Tibial artery (tissue), 4 donors: ENCODE measurements at places on chromosomes 3 and 15.

DNA sequence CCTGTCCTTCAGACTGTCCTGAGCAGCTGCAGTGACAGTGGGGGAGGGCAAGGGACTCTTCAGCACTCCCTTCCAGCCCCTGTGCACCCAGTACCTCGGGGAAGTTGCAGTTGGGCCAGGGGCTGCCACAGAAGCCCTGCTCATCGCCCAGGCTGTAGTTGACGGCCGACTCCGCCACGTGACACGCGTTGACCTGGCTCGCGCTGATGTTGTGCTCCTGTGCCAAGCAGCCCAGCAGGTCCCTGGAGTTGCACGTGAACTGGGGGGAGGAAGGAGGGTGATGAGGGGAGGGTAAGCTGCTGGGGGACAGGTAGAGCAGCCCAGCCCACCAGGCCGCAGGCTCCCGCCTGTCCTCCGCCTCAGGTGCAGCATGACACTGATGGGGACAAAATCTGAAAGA, 101.2 kb downstream of the SEC22A start:
- no peak overlapping the region for H3K4me3 ChIP-seq
- H3K4me1 ChIP-seq: no peaks in the 10 kb centered on the region
- H3K27ac ChIP-seq: no peak overlapping the region

GRCh38 chr3:10228248-10228950, 19.9 kb upstream of the TATDN2 start:
- no peak for DNase-seq
- H3K4me3 ChIP-seq: no peak overlapping the region
- peaks cover 32% of the 10 kb centered on the region for H3K36me3 ChIP-seq

- no peak overlapping the region for H3K27ac ChIP-seq
- no peaks in the 10 kb centered on the region for H3K36me3 ChIP-seq
- H3K4me3 ChIP-seq: peak overlapping the region; percentile 32
- peaks cover 37% of the 10 kb centered on the region for H3K27me3 ChIP-seq
- H3K4me1 ChIP-seq: peaks cover 18% of the 10 kb centered on the region
Measured at GRCh38 chr15:29570948-29571791, 251.1 kb downstream of the TJP1 start.

- peaks cover 10% of the 10 kb centered on the region for H3K27me3 ChIP-seq
- H3K27ac ChIP-seq: no peak overlapping the region
Measured at GRCh38 chr3:169940470-169941181, 26.0 kb upstream of the SEC62 start.

DNA sequence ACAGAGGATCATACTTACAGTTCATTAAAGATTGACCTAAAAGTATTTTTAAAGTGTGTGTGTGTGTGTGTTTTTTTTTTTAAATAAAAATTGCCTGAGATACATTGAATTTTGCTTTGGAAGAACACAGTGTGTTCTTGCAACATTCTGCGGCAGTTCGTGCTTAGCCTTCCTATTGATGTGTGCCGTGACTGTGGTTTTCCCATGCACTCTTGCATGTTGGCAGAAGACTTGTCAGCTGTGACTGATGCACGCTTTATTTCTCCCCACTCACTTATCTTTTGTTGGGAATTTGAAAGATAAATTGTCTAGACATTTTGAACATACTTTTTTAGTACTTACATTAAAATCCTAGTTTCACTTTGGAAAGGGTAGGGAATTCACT, 136.3 kb upstream of the LRRFIP2 start:
- H3K36me3 ChIP-seq: peaks cover 9% of the 10 kb centered on the region
- no peak for DNase-seq
- H3K4me1 ChIP-seq: no peaks in the 10 kb centered on the region
- no peak overlapping the region for H3K4me3 ChIP-seq
- H3K27ac ChIP-seq: no peak overlapping the region
- no peaks in the 10 kb centered on the region for H3K27me3 ChIP-seq

- no peaks in the 10 kb centered on the region for H3K27me3 ChIP-seq
- peaks cover 59% of the 10 kb centered on the region for H3K4me1 ChIP-seq
- DNase-seq: no peak
- H3K27ac ChIP-seq: peak overlapping the region; percentile 74
Measured at GRCh38 chr3:8520816-8521403, 19.3 kb downstream of the LMCD1 start.

- H3K36me3 ChIP-seq: peaks cover 36% of the 10 kb centered on the region
- no peak overlapping the region for H3K4me3 ChIP-seq
- no peak for DNase-seq
- H3K27ac ChIP-seq: no peak overlapping the region
- H3K4me1 ChIP-seq: no peaks in the 10 kb centered on the region
Measured at GRCh38 chr3:124633524-124633923, 96.7 kb upstream of the UMPS start.

GRCh38 chr3:155846119-155846518, 8.1 kb downstream of the SLC33A1 start:
- DNase-seq: no peak
- no peak overlapping the region for H3K27ac ChIP-seq
- H3K4me1 ChIP-seq: peaks cover 72% of the 10 kb centered on the region
- no peaks in the 10 kb centered on the region for H3K27me3 ChIP-seq

- no peak overlapping the region for H3K27ac ChIP-seq
- DNase-seq: peak; percentile 40
- no peak overlapping the region for H3K4me3 ChIP-seq
- H3K36me3 ChIP-seq: no peaks in the 10 kb centered on the region
- H3K4me1 ChIP-seq: peaks cover 37% of the 10 kb centered on the region
Measured at GRCh38 chr3:133938770-133939462, 43.2 kb upstream of the RAB6B start.

GRCh38 chr3:97235611-97236315, 421.4 kb downstream of the EPHA6 start:
- peaks cover 3% of the 10 kb centered on the region for H3K4me1 ChIP-seq
- H3K36me3 ChIP-seq: no peaks in the 10 kb centered on the region
- no peak for DNase-seq
- H3K27ac ChIP-seq: no peak overlapping the region
- H3K27me3 ChIP-seq: no peaks in the 10 kb centered on the region

DNA sequence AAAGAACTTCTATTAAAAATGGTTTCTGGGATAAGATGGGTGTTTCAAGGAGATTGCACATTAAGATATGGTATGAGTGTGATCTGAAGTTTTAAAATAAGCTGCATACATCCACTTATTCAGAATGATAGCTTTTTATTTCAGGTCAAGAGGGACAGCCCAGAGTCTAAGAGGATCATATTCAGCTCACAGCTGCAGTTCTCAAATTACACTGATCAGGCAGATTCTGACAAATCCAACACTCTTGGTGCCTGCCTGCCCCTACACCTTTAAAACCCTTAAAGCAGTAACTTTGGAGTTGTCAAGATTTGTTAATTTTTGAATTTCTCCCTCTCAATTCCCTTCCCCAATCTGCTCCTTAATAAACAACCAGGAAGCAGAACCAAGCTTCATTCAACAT, 9.1 kb upstream of the TMEM87A start:
- DNase-seq: no peak
- no peaks in the 10 kb centered on the region for H3K4me1 ChIP-seq
- no peak overlapping the region for H3K27ac ChIP-seq
- H3K36me3 ChIP-seq: peaks cover 55% of the 10 kb centered on the region
- H3K4me3 ChIP-seq: no peak overlapping the region

DNA sequence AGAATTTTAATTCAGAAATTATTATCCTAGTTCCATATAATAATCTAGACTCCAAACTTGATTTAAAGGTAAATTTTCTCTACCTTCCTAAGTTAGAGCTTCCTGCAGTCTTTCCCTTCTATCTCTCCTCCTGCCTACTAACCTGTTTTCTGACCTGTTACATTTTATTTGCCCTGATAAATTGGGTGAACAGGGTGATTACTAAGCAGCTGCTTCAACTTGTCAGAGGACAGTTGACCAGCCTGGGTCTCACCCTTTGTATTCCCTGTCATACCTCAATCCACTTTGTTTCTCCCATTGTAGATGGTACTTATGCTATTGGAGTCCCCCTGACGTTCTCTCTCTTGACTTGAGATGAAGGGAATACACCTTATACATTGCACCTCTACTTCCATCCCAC, 28.4 kb upstream of the MYRIP start:
- no peak overlapping the region for H3K4me3 ChIP-seq
- H3K27ac ChIP-seq: no peak overlapping the region
- no peaks in the 10 kb centered on the region for H3K27me3 ChIP-seq
- DNase-seq: no peak

DNA sequence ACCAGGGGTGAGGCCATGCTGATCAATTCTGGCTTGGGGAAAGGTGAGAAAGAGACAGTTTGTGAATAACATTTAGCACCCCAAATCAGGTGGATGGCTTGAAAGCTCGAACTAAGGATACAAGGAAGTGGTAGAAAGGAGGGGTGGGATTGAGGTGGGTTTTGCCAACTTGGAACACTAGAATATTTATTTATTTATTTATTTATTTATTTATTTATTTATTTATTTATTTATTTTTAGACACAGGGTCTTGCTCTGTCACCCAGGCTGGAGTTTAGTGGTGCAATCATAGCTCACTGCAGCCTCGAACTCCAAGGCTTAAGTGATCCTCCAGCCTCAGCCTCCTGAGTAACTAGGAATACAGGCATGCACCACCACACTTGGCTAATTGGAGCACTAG, 31.0 kb upstream of the THSD4 start:
- no peak for DNase-seq
- peaks cover 35% of the 10 kb centered on the region for H3K4me1 ChIP-seq
- no peaks in the 10 kb centered on the region for H3K36me3 ChIP-seq
- no peaks in the 10 kb centered on the region for H3K27me3 ChIP-seq
- H3K4me3 ChIP-seq: no peak overlapping the region

GRCh38 chr15:65254356-65254755, 32.3 kb downstream of the PARP16 start:
- DNase-seq: no peak
- no peaks in the 10 kb centered on the region for H3K27me3 ChIP-seq
- H3K4me3 ChIP-seq: no peak overlapping the region
- no peaks in the 10 kb centered on the region for H3K4me1 ChIP-seq
- peaks cover 27% of the 10 kb centered on the region for H3K36me3 ChIP-seq
